ENCODE measurements at places on chromosomes 12 and 14.

GRCh38 chr12:85956081-85956480, 82.0 kb downstream of the NTS start:
- no peak for DNase-seq

- no peak for DNase-seq
These were observed 176.6 kb downstream of the ALG10 start for GRCh38 chr12:34198924-34199323.

DNA sequence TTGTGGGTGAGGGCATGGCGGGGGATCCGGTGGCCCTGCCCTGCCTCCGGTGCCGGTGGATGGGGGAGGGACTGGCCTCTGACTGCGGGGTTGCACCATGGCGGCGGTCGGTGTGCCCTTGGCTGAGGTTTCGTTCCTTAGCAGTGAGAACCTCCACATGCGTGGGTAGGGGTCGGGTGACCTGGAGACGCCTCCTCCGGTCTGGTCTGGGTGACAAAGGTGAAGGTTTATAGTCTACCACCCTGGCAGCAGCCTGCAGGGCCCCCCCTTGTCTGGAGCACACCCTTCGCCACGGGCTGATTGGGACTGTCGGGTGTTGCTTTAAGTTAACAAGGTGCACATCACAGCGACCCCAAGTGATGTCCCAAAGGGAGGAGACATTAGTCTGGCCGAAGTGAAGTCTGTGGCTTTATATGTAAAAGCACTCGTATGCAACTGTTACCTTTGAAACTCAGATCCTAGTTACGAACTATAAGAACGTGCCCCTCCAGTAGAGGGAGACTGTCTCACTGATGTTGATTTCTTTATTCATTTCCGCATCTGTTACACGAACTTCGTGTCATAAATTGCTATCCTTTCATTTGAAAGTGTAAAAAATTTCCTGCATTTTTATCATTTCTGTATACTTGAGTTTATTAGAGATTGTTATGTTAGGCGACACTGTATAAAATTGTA, 74.4 kb downstream of the WDR20 start:
- no peak for DNase-seq

DNA sequence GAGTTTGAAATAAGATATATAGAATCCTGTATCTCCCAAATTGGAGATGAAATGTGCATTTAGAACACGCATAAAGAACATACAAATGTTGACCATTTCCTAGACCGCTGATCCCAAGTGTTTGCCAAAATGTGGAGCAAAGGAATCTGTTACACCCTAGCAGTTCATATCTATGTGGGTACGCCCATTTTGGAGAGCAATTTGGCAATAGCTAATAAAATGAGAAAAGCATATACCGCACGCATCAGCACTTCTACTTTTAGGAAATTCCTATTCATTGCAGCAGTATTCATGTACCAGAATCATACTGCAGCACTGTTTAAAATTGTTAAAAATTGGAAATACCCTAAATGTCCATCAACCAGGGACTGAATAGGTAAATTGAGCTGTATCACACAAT, 937.8 kb downstream of the BCL11B start:
- no peak for DNase-seq

DNA sequence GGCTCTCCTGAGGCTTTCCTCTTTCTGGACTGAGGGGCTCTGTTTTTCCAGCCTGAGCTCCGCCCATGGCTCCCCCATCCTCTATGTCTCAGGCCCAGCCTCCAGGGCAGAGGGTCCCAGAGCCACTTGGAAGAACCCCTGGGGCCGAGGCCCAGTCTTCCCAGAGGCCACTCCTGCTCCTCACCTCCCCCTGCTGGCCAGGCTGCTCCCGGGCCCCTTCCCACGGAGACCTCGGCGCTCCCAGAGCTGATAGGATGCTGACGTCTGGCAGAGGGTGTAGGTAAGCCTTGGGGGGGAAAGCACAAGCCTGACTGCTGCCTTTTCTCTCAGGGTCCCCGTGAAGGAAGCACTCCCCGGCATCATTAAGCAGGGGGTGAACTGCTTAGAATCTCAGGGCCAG, 51.4 kb downstream of the ERH start:
- no peak for DNase-seq

GRCh38 chr12:59055204-59055860, 135.0 kb upstream of the LRIG3 start:
- no peak for DNase-seq

- DNase-seq, result no peak
These were observed 122.8 kb downstream of the RASSF9 start for GRCh38 chr12:85713373-85713772.

GRCh38 chr12:110105986-110106385, 18.2 kb upstream of the IFT81 start:
- DNase-seq, result no peak

DNA sequence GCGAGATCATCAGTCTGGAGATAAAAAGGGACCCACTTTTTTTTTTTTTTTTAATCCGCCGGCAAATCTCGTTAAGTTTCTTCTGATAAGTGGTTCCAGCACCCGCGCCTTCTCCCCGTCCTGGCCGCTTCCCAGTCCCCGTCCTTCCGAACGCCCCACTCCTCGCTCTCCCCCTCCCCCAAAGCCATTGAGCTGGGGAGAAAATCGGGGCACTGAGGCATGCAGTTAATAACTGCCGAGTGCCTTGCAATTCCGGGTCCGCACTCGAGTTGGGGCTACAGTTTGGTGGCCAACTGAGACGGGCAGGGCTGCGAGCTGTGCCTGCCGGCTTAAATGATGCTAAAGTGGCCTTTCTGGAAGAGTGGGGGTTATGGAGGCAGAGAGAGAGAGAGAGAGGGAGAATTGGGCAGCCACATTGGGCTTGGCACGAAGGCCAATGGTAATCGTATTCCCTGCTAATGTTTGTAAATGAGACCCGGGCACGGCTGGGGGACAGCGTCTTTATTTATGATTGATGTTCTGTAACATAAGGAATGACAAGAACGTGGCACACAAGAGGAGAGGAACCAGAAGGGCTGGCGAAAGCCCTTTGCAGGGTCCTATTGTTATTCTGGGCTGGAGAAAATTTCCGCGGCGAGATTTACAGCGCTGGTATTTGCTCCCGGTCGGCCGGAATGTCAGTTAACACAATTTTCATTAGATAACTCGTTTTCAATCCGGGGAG, 115.4 kb upstream of the MYL2 start:
- DNase-seq, result no peak
